ENCODE measurements at places on chromosomes 16 and 17.

- no peak for DNase-seq
Measured at GRCh38 chr16:57645691-57646387, 17.4 kb downstream of the ADGRG1 start.

DNA sequence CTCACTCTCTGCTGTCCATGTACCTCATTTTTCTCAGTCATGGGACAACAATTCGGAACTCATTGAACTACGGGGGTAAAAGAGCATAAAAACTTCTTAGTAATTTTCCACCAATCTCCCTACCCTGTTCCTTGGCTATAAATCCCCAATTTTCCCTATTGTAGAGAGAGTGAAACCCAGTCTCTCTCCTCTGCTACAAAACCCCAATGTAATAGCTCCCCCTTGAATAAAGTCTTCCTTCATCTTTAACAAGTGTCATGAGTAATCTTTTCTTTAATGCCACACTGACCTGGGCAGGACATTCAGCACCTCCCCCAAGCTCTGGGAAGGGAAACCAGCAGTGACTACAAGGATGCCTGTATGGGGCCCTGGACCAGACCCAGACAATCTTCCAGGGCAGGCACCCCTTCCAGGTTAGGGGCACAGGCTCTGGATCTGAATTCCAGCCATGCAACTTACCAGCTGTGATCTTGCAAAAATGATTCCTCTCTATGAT is 10.2 kb upstream of the EIF1 start:
- no peak for DNase-seq

- no peak for DNase-seq
Measured at GRCh38 chr17:27319541-27320221, 25.8 kb downstream of the WSB1 start.

GRCh38 chr16:14501331-14502255 is 128.5 kb downstream of the PARN start:
- DNase-seq: no peak

DNA sequence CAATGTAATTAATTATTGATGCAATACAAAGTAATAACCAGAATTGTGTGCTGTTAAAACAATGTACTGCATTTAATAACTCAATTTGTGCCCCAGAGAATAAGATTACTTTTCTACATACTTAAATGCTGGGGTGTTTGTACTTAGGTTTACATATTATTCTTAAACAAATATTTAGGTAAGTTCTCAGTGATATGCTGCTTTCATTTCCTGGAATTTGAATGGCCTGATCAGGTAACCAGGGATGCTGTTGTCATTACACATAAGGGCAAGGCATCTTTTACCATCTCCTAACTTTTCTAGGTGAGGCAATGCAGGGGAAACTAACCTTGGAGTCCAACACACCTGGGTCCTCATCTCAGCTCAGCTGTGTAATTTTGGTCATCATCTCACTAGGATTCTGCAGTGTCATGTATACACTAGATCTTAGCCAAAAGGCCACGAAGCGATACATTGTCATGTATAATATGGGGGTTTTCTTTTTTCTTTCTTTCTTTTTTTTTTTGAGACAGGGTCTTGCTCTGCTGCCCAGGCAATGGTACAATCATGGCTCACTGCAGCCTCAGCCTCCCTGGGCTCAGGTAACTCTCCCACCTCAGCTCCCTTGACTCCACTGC is 45.2 kb downstream of the MYO1D start:
- no peak for DNase-seq

DNA sequence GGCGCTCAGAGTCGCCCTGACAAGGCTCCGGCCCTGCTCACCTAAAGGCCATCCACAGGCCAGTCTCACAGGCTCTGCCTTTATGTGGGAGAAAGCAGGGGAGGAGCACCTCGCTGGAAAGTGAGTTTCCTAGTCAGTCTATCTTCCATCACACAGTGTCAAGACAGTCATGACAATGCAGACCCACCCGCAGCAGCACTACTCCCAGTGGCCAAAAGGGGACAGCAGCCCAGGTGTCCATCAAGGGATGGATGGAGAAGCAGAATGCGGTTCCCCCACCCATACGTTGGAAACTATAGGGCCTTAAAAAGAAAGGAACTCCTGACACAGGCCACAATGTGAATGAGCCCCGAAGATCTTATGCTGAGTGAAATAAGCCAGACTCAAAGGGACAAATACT is 226.8 kb downstream of the ENGASE start:
- DNase-seq: no peak

- DNase-seq: no peak
Measured at GRCh38 chr17:42459256-42459800, 650 bp downstream of the ATP6V0A1 start.
